Lung (tissue), 17 donors: ENCODE measurements at places on chromosomes 12 and 14. TPM values are rescaled to one million over a fixed set of nuclear protein-coding genes. Genes with fewer than 3 reads are reported as not detected.
A peak's percentile ranks its signal among the peaks of the same experiment; 100 is the strongest.

Gene FOXN4
- polyA plus RNA-seq, result 0.04 TPM

GRCh38 chr12:16241346-16241745 lies 36.1 kb downstream of the SLC15A5 start:
- H3K27me3 ChIP-seq, result no peaks in the 10 kb centered on the region
- no peaks in the 10 kb centered on the region for H3K4me1 ChIP-seq
- DNase-seq, result no peak
- H3K36me3 ChIP-seq, result no peaks in the 10 kb centered on the region
- no peak overlapping the region for H3K4me3 ChIP-seq

- H3K4me3 ChIP-seq, result no peak overlapping the region
- H3K27me3 ChIP-seq, result no peaks in the 10 kb centered on the region
- no peaks in the 10 kb centered on the region for H3K4me1 ChIP-seq
- H3K27ac ChIP-seq, result no peak overlapping the region
- no peak for DNase-seq
- no peaks in the 10 kb centered on the region for H3K36me3 ChIP-seq
Observed at GRCh38 chr12:10967409-10967808, 19.3 kb downstream of the TAS2R50 start.

DNA sequence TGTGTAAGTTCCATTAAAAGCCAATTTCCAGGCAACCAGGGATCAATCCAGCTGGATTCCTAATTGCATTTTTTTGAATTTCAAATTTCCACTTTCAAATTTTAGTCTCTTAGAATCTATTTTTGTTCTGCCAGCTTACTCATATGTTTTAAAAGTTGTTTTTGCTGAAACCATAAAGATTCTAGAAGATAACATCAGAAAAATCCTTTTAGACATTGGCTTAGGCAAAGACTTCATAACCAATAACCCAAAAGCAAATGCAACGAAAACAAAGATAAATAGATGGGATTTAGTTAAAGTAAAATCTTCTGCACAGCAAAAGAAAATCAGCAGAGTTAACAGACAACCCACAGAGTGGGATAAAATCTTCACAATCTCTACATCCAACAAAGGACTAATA lies 253.3 kb downstream of the AEBP2 start:
- DNase-seq, result no peak
- no peak overlapping the region for H3K27ac ChIP-seq
- H3K27me3 ChIP-seq, result no peaks in the 10 kb centered on the region
- no peak overlapping the region for H3K4me3 ChIP-seq

DNA sequence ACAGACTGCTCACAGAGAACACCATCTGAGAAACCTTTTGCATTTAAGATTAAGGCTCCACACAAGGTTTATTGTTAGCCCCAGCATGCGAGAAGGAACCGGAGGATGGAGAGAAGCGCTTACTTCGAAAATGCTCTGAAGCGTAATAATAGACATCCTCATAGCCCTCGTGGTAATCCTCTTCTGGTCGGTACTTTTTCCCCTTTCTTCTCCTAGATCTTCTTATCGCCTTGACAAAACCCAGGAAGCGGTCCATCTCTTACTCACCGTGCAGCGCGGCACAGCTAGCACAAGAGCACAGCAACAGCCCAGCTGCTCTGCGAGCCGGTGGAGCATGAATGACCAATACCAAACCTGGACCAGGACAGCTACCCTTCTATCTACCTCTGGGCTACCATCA lies 125.1 kb upstream of the GRIP1 start:
- H3K4me1 ChIP-seq, result no peaks in the 10 kb centered on the region
- H3K27me3 ChIP-seq, result peaks cover 18% of the 10 kb centered on the region
- no peak for DNase-seq
- no peak overlapping the region for H3K4me3 ChIP-seq

GRCh38 chr12:7175493-7175892 lies 14.0 kb upstream of the PEX5 start:
- no peak for DNase-seq
- H3K36me3 ChIP-seq, result no peaks in the 10 kb centered on the region
- H3K4me1 ChIP-seq, result no peaks in the 10 kb centered on the region
- H3K4me3 ChIP-seq, result no peak overlapping the region

Gene SMCO2
- polyA plus RNA-seq, result 0.16 TPM

GRCh38 chr14:44830371-44830770 lies 131.4 kb downstream of the KLHL28 start:
- DNase-seq, result no peak
- no peaks in the 10 kb centered on the region for H3K4me1 ChIP-seq
- H3K27ac ChIP-seq, result no peak overlapping the region
- H3K4me3 ChIP-seq, result no peak overlapping the region
- no peaks in the 10 kb centered on the region for H3K27me3 ChIP-seq

- no peak overlapping the region for H3K27ac ChIP-seq
- no peaks in the 10 kb centered on the region for H3K4me1 ChIP-seq
- H3K27me3 ChIP-seq, result no peaks in the 10 kb centered on the region
- no peak overlapping the region for H3K4me3 ChIP-seq
- no peaks in the 10 kb centered on the region for H3K36me3 ChIP-seq
Observed at GRCh38 chr14:34067587-34067986, 116.7 kb upstream of the EGLN3 start.

DNA sequence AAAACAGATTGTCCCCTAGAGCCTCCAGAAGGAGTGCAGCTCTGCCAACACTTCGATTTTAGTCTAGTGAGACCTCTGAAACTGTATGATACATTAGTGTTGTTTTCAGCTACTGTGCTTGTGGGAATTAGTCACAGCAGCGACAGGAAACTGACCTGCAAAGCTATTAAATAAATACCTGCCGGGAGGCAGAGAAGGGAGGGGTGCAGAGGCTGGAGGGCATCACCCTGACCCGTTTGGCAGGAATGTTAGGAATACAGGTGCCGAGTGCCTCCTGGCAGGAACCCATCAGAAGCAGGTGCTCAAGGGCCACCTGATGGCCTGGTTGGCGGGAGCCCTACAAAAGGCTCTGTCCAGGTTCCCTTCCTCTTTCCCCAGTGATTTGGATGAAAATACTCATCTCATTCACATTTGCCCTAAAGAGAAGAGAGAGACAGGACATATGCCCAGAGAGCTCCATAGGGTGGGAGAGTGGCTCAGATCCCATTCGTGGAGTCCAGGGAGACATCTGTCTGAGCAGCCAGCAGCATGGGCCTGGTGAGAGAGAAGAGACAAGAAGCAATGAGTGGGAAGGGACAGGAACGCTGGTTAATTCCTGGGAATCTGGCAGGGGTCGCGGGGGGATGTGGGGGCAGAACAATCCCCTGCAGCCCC lies 44.6 kb downstream of the C14orf132 start:
- H3K27me3 ChIP-seq, result no peaks in the 10 kb centered on the region
- no peak overlapping the region for H3K4me3 ChIP-seq
- no peaks in the 10 kb centered on the region for H3K4me1 ChIP-seq
- H3K27ac ChIP-seq, result peak overlapping the region; percentile 18

DNA sequence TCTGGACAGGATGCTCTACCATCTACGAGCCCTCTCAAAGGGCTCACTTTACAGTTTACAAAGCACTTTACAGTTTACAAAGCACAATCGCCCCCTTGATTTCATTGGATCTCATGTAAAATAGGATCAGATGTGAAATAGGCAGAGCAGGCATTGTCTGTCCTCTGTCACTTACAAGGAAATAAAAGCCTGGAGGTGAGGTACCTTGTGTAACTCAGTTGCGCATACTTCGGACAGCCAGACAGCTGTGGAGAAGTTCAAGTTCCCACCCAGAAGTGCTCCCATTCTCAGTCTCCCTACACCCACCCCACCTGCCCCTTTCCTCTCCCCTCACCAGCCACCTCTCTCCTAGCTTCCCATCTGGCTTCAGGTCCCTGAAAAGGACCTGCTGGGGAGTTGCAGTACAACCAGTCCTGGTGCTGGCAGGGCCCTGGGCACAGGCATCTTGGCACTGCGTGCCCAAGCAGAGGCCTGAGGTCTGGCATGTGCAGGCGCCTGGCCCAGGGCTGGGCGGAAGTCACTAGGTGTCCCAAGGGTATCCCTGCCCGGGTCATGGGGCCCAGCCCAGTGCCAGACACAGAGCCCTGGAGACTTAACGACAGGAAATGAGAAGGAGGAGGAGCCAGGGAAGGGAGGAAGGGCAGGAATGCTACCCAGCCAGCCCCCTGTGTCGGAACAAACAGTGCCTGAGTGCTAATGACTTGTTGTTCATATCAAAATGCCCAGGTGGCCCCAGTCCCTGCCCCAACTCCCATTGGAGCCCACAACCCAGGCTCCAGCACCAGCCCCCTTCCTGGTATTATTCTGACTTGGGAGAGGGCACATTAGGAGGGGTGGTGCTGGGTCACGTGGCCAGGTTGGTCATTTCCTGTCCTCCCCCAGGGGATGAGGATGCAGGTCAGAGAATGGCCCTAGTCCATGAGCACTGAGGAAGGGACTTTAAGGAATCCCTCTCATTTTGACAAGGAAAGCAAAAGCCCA lies 5.4 kb downstream of the RAPGEF3 start:
- DNase-seq, result peak; percentile 75
- peak overlapping the region; percentile 68 for H3K27ac ChIP-seq
- H3K27me3 ChIP-seq, result no peaks in the 10 kb centered on the region

DNA sequence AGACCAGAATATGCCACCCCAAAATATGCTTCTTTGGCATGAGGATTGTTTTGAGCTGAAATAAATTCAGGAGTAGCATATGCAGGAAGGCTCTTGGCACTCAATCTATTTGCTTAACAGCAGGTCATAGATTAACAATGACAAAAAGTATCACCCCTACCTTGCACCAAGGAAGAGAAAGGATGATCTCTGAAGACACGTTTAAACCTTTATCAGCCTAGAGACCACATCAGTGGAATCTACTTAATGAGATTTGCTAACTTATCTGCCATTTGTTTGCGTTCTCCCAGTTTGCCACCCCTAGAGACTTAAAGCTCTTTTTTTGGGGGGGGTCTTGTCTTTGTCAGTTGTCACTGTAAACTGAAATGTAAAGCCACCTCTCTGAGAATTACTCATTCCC lies 1278.7 kb upstream of the USP15 start:
- H3K4me1 ChIP-seq, result no peaks in the 10 kb centered on the region
- H3K27me3 ChIP-seq, result no peaks in the 10 kb centered on the region
- no peaks in the 10 kb centered on the region for H3K36me3 ChIP-seq
- H3K27ac ChIP-seq, result no peak overlapping the region
- DNase-seq, result no peak

GRCh38 chr12:74586251-74586650 lies 48.6 kb downstream of the ATXN7L3B start:
- H3K4me3 ChIP-seq, result no peak overlapping the region
- no peaks in the 10 kb centered on the region for H3K36me3 ChIP-seq
- DNase-seq, result no peak
- H3K27ac ChIP-seq, result no peak overlapping the region
- H3K4me1 ChIP-seq, result no peaks in the 10 kb centered on the region

Gene BCL11B
- 0.29 TPM for polyA plus RNA-seq
